Endodermal cell (in vitro differentiated cells): ENCODE measurements at places on chromosomes 5 and 9.
A peak's percentile ranks its signal among the peaks of the same experiment; 100 is the strongest.

GRCh38 chr9:1001838-1002237 lies 25.4 kb downstream of the DMRT3 start:
- no peak for DNase-seq

DNA sequence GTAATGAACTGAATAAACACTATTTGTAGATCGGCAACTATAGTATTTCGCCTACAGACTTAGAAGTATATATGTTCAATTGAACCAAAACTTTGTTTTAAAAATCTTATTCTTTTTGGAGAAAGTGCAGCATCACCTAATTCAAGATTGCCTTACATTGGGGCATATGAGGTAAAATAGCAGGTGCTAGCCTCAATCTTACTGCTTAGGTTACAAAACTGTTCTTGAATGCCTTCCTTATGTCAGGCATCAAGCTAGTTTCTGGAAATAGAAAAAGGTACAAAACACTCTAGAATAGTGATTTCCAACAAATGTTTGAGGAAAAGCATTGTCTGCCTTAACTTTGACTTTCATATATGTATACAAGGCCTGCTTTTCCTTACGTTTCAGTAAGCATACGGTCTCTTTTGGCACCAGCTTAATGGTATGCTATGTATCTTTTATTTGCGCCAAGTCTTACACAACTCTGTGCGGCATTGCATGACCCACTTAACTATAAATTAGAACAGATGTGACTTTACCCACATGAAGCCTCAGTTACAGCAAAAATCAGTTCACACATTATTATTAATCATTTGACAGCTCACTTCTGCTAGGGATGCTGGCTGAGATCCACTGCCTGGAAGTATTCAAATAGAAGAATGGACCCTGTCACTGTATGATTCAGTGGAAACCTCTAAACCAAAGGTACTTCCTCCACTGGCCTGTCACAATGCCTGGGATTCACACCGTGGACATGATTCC lies 174.1 kb downstream of the PRELID2 start:
- no peak for DNase-seq

DNA sequence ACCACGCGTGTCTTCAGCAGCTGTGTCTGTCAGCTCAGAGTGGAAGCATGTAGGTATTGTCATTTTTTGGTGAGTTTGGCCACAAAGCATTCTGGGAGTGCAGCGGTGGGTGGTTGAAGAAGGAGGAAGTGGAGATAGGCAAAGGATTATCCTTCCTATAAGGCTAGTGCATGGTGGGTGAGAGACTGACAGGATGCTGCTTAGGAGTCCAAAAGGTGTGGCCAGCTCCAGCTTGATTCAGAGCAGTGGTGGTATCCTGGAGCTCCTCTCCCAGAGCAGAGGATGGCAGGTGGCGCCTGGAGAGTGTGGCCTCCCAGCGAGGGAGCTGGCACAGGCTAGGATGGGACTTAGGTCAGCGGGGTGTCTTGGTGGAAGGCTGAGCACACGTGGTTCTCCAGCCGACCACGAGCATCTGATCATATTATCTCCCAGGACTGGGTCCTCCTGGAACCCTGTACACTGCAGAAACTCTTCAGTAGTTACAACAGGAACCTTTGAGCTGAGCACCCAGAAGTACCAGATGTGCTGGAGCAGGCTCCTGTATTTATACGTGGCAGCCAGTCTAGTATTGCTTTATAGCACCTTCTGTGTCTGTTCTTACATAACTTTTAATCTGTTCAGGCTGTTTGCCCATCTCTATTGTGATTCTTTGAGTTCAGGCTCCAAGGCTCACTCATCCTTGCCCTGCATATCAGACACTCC lies 29.6 kb downstream of the MAML1 start:
- peak; percentile 61 for DNase-seq

- DNase-seq: no peak
Measured at GRCh38 chr5:141692919-141693725, 11.1 kb upstream of the ARAP3 start.

- no peak for DNase-seq
Measured at GRCh38 chr5:77266291-77266690, 55.8 kb downstream of the PDE8B start.

DNA sequence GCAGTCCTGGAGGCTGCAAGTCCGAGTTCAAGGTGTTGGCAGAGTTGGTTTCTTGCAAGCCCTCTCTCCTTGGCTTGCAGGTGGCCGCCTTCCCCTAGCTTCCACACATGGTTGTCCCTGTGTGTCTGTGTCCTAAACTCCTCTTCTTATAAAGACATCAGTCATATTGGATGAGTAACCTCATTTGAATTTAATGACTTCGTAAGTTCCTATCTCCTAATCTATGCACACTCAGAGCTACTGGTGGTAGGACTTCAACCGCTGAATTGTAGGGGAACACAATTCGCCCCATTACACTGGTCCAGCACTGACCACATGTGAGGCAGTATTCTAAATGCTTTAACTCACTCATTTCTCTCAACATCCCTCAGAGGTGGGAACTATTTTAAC lies 25.9 kb upstream of the ADAMTS2 start:
- DNase-seq: no peak

DNA sequence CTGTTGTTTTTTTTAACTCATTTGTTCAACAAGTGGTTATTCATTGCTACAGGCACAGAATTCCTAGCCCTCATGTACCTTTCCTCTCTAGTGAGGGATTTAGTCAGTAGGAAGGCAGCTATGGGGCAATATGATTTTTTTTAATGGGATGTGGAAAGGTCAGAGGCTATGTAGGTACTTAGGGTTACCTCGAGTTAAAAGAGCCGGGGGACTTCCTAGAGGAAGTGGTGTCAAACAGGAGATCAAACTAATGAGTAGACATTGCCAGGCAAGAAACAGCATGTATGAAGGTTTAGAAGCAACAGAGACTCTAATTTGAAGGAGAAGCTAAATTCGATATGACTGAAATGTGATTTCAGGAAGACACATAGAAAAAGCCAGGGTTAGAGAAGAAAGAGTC lies 50.7 kb downstream of the ITGA2 start:
- no peak for DNase-seq

DNA sequence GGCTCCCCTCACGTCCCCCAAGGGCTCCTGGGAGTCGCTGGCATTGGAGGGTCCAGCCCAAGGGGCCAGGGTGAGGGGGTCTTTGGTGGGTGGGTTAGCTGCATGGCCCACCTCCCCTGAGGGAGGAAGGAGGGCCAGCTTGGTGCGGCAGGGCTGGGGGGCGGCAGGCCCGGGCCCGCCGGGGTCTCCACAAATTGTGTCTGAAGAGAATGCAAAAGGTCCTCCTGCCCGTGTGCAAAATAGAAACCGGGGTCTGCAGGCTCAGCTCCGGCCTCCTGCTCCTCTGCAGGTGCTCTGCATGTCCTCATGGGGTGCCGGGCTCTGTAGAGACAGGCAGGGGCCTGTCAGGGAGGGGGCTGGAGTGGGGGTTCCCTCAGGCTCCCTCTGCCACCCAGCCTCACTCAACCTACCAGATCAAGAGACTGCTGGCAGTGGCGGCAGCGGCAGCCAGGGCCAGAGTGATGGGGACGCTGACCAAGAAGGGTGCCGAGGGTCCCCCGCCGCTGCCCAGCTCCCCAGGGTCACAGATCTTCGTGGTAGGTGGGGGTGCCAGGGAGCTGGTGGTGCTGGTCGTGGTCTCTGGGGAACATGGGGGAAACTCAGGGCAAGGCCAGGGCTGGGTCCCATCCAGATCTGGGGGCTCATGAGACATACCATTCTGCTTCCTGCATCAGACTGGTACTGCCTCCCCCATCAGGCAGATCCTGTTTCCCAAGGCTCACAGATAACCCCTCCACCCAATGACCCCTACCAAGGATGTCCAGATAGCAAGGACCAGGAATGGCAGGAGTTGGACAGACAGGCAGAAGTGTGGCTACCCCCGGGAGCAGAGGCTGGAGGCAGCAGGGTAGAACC lies 29.2 kb upstream of the ENHO start:
- DNase-seq: peak; percentile 26

DNA sequence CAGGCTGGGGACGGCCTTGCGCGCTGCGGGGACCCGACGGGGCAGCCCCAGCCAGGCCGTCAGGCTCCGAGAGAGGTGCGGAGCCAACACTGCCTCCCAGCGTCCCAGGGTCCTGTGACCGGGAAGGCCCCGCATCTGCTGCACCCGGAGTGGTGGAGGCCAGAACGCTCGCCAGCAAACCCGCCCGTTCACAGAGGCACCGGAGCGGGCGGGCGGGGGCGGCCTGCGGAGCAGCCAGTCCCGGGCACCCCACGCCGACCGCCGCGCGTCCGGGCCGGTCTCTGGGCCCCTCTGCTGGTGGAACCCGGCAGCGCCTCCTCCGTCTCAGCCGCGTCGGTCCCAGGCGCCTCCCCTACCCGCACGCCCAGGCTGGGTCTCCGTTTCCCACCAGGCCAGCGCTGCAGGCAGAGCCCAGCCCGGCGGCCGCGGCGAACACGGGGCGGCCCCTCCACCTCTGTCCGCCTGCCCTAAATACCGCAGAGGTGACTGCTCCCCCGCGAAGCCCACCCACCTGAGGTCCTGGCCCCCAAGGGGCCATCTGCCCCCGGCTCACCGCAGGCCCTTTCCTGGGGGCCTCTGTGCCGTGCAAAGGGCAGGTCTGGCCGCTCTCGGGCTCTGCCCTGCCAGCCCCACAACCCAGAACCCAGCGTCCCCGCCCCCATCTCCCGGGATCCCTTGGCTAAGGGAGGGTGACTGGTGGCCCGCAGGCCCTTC lies 15.9 kb downstream of the EXD3 start:
- peak; percentile 94 for DNase-seq

- peak; percentile 7 for DNase-seq
Measured at GRCh38 chr5:174623433-174624019, 100.9 kb upstream of the MSX2 start.

- no peak for DNase-seq
Measured at GRCh38 chr5:173715607-173716006, 99.2 kb upstream of the BOD1 start.

DNA sequence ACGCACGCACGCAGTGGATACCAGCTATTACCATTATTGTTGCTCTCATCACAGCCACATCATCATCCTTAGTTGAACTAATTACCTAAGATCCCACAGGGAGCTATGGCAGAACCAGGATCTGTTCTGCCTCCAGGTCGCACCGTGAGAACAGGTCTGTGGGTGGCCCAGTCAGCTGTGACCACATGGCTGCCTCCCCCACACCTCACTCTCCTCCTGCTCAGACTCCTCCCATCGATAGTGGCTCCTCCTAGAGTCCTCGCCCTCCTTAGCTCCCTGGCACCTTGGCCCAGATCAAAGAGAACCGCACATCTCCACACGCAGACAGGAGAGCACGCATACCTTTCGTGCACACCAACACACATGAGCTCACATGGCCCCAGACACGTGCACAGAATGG lies 32.4 kb upstream of the RPL26L1 start:
- DNase-seq: no peak
